Germinal center (tissue), 1 donor: ENCODE measurements at places on chromosomes 7 and 10.

GRCh38 chr7:46123-46829, 146.1 kb upstream of the FAM20C start:
- no peak for DNase-seq

DNA sequence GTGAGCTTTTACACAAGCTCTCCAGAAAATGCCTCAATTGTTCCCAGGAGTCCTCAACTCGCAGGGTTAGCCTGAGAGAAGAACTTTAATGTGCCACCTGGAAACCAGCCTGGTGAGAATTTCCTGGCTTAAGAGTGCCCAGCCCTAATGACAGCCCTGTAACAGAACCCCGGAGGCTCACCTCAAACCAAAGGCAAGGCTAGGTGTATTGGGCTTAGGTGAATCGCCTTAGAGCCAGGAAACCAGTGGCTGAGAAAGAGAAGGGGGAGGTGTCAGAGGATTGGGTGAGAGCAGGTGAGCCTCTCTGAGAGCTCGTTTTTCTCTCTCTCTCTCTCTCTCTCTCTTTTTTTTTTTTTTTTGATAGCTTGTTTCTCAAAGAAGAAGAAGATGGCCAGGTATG, 7.3 kb downstream of the OCM2 start:
- no peak for DNase-seq

DNA sequence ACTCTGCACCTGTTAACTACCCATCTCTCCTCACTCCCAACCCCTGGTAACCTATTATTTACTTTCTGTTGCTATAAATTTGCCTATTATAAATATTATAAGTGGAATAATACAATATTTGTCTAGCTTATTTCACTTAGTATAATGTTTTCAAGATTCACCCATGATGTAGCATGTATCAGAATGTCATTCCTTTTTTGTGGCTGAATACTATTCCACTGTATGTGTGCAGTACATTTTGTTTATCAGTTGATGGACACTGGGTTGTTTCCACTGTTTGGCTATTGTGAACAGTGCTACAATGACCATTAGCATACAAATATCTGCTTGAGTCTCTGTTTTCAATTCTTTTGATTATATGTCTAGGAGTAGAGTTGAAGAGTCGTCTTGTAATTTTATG, 92.8 kb upstream of the KAT6B start:
- no peak for DNase-seq

GRCh38 chr10:66637273-66638036, 288.4 kb upstream of the LRRTM3 start:
- DNase-seq = no peak

GRCh38 chr10:103800789-103801540, 54.4 kb downstream of the SH3PXD2A start:
- DNase-seq = no peak
